HepG2 (cell line): ENCODE measurements at places on chromosomes 5 and 9. TPM values are rescaled to one million over a fixed set of nuclear protein-coding genes. Genes with fewer than 3 reads are reported as not detected.

DNA sequence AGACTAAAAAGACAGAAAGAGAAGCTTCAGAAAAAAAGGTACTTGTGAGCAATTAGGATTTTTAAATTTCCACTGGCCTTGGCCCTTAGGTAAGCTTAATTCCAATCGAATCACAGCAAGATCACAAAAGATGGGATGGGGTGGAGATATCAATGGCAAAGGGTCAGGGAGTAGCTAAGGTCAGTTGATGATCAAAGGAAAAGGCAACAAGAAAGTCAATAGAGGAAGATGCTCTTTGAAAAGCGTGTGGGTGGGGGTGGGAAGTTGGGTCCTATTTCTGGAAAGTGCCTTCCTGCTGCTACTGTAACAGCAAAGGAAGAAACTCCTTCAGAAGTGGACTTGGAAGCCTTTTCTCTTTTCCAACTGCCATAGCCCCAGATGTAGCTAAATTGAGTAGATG is 7.3 kb downstream of the C1QTNF3 start:
- H3K4me1 ChIP-seq, result peaks cover 71% of the 10 kb centered on the region
- H3K27me3 ChIP-seq, result no peaks in the 10 kb centered on the region
- H3K27ac ChIP-seq, result peak overlapping the region; percentile 74
- H3K36me3 ChIP-seq, result no peaks in the 10 kb centered on the region; the same call in 2 of the 3 replicates
- peak; percentile 66 for DNase-seq
- H3K4me3 ChIP-seq, result no peak overlapping the region

GRCh38 chr9:13020146-13021040 is 245.6 kb downstream of the LURAP1L start:
- no peak overlapping the region for H3K27ac ChIP-seq
- H3K4me3 ChIP-seq, result no peak overlapping the region
- no peak for DNase-seq
- no peaks in the 10 kb centered on the region for H3K36me3 ChIP-seq
- H3K4me1 ChIP-seq, result no peaks in the 10 kb centered on the region

Gene DHFR
- 59.0 and 77.6 TPM in 2 replicates for total RNA-seq

Gene GALT
- total RNA-seq, result 21.1 and 40.4 TPM in 2 replicates

Gene FOXD4
- 0.18 TPM in 1 of 2 replicates, not detected in the other for total RNA-seq
